Posterior cingulate gyrus (tissue), 11 donors: ENCODE measurements at places on chromosomes 5 and 9.
A peak's percentile ranks its signal among the peaks of the same experiment; 100 is the strongest.

GRCh38 chr9:115357821-115358220 is 239.9 kb upstream of the TNC start:
- DNase-seq, result no peak

- DNase-seq, result no peak
Measured at GRCh38 chr9:135592331-135592590, 30.7 kb downstream of the PAEP start.

- DNase-seq, result peak; percentile 62
Measured at GRCh38 chr9:124079176-124079925, 67.8 kb downstream of the LHX2 start.

- DNase-seq, result no peak
Measured at GRCh38 chr9:80871596-80871995, 817.8 kb downstream of the TLE1 start.

DNA sequence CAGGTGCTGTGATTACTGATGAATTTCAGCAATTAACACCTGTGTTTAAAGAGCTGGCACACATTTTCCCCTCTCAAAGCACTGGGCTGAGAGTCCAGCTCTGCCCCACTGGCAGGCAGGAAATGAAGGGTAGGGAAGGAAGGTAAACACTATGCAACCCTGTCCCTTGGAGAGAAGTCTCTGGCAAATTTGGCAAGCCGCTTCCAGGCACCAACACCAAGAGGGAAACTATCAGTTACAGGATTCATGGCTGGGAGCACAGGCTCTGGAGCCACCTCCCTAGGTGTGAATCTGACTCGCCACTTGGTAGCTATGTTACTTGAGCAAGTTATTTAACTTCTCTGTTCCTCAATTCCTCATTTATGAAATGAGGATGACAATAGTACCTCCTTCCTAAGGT is 3.3 kb downstream of the ANKS6 start:
- no peak for DNase-seq

DNA sequence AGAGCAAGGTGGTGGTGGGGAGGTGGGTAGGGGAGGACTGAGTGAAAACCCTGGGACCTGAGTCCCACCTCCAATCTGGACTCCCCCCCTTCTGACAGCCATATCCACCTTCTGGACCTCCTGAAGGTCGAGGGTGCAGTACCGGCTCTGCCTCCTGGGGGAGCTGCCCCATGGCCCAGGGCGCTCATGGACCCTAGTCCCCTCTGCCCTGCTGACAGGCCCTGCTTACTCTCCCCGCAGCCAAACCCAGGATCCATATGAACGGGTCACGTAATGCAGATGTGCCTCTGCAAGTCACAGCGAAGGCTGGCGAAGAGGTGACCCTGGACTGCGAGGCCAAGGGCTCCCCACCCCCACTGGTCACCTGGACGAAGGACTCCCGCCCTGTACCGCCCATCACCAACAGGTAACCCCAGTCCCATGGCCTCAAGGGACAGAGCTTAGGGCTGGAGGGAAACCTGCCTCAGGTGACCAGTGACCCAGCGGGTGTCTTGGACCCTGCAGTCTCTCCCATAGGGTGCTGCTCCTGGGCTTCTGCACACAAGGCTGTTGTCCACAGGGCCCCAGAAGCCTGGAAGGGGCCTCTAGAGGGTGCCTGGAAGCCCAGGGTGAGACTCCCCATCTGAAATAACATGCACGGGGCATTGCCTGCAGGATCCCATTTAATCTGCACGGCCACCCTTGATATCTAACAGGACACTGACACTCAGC is 61.7 kb downstream of the HMCN2 start:
- DNase-seq, result no peak

DNA sequence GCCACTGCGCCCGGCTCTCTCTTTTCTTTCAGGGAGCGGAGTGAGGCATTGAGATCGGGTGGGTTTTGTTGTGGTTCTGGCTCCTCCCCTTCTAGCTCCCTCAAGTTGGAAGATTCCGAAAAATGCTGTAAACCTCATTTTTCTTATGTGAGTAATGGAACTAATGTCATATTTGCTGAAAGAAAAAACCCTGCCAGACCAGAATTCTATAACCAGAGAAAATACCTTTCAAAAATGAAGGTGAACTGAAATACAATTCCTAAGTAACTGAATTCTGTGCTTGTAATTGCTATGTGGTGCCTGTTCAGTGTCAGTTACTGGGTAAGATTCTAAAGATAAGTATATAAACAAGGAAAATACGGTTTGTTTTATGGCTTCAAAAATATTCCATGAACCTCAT is 30.9 kb upstream of the CDK20 start:
- DNase-seq, result no peak

DNA sequence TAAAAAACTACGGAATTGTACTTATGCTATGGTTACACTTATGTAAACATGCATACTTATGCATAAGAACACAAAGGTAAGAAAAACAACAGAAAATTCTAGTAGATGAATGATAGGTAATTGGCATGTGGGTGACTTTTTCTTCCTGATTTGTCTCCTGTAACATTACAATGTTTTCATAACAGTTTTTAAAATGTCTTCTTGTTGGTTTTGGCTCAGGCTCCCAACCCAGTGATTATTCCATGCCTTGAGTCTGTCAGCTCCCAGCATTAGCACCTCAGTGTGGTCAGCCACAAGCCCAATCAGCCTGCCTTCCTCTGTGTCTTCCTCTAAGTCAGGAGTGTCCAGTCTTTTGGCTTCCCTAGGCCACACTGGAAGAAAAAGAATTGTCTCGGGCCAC is 7.9 kb upstream of the FOXE1 start:
- no peak for DNase-seq

DNA sequence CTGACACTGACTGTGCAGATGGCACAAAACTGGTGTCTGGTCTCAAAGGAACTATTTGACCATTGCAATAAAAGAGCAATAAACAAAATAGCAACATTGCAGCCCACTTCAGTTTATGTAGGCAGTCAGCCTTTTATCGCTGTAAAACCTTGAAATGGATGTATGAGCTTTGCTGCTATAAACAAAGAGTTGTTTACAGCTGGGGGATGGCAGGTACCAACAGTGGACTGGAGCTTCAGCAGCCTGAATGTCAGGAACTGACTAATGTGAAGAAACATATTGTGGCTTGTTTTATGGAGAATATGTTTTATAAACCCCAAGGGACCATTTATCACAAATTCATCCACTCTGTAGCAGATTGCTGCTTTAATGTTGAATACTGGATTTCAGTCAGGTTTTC is 78.0 kb downstream of the PTPRD start:
- DNase-seq, result peak; percentile 13

- DNase-seq, result no peak
Measured at GRCh38 chr5:39450487-39450886, 25.7 kb upstream of the DAB2 start.

DNA sequence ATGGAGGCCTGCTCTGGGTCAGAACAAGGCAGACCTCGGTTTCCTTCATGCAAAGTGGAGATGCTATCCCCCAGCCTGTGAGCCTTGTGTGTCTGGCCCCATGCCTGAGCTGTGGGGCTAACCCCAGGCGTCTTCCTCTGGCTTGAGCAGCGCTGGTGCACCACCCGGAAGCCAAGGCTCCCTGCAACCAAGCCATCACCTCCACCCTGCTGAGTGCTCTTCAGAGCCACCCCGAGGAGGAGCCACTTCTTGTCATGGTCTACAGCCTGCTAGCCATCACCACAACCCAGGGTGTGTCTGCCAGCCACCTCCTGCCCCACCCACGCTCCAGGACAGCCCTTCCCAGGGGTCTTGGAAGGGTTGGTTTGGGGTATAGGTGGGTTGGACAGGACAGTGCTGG is 16.2 kb downstream of the REXO4 start:
- DNase-seq, result no peak

DNA sequence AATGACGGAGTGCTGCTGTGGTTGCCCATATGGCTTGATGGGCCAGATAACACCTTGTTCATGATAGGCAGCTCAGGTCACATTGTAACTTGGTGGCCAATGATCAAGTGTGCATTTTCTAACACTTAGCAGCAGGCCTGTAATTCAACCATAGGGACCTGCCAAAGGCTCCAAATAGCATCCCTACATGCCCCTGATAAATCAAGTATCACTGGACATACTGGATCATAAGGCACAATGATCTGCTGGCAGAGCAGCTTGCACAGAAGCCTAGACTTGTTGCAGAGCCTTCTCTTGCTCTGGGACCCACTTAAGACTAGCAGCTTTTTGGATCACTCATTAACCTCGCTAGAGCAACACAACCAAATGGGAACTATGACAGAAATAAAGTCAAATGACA is 46.0 kb upstream of the ISOC1 start:
- no peak for DNase-seq

GRCh38 chr5:87048156-87048555 is 219.5 kb upstream of the RASA1 start:
- DNase-seq, result no peak

DNA sequence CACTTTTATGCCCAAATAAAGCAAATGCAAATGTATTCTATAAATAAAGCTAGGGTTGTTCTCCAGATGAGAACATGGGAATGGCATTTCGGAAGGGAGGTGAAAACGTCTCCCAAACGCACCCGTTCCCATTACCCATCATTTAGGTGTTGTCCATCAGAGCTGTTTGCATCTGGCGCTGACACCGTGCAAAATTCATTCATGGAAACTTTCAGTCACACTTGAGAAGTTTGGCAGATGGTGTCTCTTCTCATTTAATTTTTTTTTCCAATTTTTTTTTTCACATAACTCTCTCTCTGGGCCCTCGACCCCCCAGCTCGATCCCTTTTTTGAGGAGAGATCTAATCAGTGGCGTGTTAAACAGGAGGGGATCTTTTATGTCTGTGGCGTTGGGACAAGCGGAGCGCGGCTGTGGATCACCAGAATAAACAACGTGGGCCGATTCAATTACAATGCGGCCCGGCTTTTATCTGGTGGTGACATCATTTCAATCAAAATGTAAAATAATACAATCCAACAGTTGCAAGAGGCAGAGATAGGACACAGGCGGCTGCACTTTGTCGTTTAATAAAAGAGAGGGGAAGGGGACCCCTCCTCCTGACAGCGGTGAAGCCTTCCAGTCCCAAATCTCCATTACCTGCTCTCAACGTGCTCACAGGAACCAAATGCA is 246.1 kb upstream of the IRX4 start:
- no peak for DNase-seq

DNA sequence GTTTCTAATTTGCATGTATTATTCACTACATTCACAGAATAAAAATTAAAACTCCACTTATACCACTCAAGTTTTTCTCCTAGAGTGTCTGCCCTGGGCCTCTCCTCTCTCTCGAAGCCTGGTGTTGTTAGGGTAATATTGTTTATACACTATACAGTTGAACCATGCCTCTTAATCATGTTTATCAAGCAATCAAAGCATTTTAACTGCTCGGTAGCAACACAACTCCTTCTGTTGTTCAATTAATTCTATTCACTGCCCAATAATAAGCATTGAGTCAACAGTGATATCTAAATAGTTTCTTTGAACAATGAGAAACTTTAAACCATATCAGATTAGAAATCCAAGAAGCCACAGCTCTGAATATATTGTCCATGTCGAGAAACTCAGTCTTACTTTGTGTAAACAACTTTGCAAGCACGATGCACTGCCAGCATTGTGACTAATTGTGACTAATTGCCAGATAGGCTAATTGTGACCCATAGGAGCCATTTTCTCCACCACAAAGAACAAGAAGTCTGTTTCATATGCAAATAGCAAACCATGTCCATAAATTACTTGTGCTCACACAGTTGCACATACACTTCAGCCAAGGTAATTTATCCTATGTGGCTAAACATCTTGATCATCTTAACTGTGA is at the start of gene DNAH5:
Gene DNAH5, minus strand, starts transcription at position 129 of the 640 bp plus-strand sequence. CDS start 250 bp downstream, outside the sequence.
- DNase-seq, result no peak

DNA sequence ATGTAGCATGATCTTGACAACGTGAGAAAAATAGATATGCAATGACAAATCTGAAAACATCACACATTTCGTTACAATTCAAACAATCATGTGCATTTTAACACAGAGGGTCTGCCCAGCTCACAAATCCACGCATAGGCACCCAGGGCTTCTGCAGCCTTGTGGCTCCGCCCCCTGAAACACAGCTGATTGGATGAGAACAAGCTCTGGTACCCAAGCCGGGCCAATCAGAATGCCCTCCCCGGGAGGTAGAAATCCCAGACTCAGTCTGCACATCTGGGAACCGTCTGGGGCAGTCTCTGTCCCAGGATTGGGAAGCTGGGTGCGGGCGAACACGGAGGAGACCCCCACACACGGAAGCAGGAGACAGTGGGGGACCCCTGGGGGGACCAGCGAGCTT is 137.5 kb downstream of the GAPVD1 start:
- DNase-seq, result no peak

- no peak for DNase-seq
Measured at GRCh38 chr9:108924466-108924865, 9.5 kb downstream of the ELP1 start.

DNA sequence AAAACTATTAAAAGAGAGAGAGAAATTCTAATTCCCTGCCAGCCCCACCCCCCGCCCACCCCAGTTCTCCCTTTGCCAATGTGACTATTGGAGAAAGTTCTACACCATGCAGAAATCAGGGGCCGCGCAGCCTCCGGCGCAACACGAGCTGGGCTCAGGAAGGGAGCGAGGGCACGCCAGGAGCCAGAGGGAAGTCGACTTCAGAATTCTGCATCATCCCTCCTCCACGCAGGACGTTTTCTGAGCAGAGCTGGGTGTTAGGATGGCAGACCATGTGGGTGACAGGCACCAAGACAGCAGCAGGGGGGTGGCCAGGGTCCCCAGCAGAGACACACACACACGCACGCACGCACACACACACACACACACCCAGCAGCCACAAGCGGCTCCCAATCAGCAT is 72.6 kb downstream of the PTCH1 start:
- no peak for DNase-seq

DNA sequence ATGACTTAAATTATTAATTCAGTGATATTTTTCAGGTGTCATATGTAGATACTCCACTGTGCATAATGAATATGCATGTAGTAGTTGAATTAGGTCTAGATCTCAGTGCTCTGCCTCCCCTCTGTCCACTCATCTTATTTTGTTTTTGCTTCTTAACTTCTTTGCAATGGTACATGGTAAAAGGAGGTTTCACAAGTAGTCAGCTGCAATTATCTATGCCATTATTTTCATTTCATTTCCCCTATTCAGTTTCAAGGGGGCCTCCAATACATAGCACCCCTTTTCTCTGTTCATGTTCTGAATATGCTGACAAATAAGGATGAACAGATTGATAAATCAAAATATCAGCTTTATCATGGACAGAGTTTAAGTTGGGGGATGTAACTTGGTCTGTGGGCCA is 511.6 kb upstream of the ZNF608 start:
- DNase-seq, result no peak

- DNase-seq, result no peak
Measured at GRCh38 chr9:98591696-98592095, 117.0 kb downstream of the GABBR2 start.

DNA sequence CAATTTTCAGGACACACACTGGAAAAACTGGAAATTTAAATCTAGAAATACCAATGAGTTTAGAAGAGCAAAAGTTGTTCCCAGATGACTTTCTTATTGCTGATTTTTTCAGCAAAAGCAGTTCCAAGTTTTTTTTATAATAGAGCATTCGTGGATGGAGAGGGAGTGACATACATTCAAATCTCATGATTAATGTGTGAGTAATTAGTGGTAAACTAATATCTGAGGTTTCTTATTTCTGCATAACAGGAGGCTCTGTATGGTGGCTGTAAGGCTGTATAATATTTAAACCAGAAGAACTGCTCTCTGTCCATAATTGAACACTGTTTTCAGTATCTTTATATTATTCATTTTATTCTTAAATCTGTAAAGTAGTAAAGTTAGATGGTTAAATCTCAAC is 25.8 kb downstream of the LYSMD3 start:
- DNase-seq, result no peak

GRCh38 chr5:133790898-133791297 is 177.5 kb downstream of the C5orf15 start:
- DNase-seq, result no peak
